IMR-90 (cell line): ENCODE measurements at places on chromosomes 3 and 15. TPM values are rescaled to one million over a fixed set of nuclear protein-coding genes. Genes with fewer than 3 reads are reported as not detected.

- DNase-seq = no peak
Observed at GRCh38 chr15:85606738-85607137, 188.0 kb downstream of the KLHL25 start.

DNA sequence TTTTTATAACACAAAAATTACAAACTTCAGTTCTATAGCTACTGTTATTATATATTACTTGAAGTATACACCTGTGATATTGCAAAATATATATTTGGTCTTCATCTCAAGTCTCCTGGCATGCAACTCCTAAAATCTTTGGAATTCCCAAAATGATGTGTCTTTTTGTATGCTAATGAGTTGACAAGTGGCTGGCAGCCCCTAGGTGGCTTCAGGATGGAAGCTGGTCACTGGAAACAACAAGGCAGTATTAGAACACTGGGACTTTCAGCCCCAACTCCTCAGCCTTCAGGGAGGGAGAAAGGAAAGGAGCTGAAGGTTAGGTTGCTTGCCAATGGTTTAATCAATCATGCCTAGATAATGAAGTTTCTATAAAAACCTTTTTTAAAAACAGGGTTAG, 112.0 kb downstream of the SCAPER start:
- no peak for DNase-seq

DNA sequence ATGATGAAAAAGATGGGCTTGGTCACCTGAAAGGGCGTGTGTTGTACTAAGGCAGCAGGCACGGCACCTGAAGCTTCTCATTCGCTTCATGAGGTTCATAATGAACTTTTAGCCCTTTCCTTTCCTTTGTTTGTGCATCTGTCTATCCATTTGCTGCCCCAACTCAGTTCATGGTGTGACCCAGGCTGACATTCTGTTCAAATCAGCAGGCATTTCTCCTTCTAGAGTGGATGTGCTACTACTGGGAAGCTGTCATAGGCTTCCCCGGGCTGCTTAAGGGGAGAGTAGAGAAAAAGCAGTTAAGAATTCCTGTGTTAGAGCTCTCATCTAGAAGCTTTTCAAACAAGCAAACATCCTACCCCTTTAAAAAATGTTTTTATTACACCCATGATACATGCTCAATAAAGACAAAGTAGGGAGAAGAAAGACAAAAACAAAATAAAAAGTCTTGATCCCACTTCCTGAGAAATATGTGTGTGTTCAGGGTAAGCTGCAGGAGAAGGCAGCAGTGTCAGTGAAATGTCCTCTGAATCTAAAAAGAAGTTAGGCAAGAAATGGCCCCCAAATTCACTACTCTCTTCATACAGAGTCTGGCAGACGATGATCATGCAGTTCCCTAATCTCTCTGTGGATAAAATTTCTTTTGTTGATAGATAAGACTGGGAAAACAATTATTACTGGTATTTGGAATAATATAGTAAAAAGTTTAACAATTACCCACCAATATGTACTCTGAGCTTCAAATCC, 136.9 kb upstream of the PFN2 start:
- no peak for DNase-seq

Gene CNTN6
- not detected in 2 replicates for total RNA-seq

DNA sequence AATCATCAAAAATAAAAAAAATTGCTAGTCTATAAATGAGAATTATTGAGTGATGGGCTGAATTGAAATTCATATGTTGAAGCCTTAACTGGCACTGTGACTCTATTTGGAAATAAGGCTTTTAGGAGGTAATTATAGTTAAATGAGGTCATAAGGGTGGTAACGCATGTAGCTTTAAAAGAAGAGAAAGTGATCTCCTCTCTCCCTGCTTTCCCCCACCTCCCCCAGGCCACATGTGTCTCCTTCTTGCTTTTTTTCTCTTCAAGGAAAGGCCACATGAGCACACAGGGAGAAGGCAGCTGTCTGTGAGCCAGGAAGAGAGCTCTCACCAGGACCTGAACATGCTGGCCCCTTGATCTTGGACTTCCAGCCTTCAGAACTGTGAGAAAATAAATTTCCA, 48.2 kb upstream of the ARPP19 start:
- no peak for DNase-seq

Gene RLBP1
- total RNA-seq = not detected in 2 replicates

GRCh38 chr3:45988804-45989203, 6.8 kb downstream of the FYCO1 start:
- DNase-seq = peak; percentile 91

Gene RPL14
- 142 and 185 TPM in 2 replicates for total RNA-seq

GRCh38 chr15:67189326-67190051, 65.0 kb downstream of the AAGAB start:
- peak; percentile 10 for DNase-seq

Gene CASR
- not detected in 2 replicates for total RNA-seq

Gene HIGD2B
- not detected in 2 replicates for total RNA-seq

GRCh38 chr15:26087881-26088280, 224.8 kb upstream of the ATP10A start:
- DNase-seq = peak; percentile 12

DNA sequence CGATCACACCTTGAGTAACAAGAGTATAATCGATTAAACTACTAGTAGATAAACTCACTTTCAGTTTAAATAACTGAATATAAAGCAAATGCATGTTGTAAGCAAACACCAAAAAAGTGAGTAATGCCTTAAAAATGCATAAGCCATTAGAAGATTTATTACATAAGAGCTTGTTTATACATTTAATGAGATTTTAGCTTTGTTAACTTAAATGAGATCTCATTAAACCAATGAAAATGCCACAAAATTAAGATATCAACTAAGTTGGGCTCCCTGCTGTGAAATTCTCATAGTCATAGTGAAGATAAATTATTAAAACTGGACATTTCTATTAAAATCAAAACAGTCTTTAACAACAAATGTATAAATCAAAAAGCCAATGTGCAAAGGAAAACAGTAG, 701.2 kb downstream of the NLGN1 start:
- DNase-seq = peak; percentile 31

GRCh38 chr3:39386318-39386717, 3.1 kb downstream of the SLC25A38 start:
- no peak for DNase-seq

- DNase-seq = peak; percentile 89
Observed at GRCh38 chr3:100810671-100811070, 101.4 kb downstream of the TFG start.

Gene MGLL
- total RNA-seq = 23.6 and 23.7 TPM in 2 replicates

DNA sequence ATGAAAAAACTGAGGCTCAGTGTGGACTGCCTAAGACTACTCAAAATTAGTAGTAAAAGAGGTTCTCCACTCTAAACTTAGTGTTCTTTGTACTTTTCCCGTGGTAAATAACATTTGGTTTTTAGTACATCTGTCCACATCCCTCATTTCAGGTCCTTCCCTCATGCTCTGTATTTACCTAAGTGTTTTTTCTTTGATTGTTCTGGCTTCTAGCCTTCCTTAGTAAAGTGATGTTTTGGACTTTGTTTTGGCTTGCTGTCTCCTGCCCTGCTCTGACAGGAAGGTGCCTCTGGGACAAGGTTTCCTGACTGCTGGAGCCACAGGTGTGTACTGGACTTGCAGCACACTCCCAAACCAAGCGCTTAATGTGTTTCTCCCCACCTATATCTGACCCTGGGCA, 29.9 kb upstream of the ALDH1A2 start:
- DNase-seq = no peak

GRCh38 chr3:10299679-10300078, 6.9 kb upstream of the GHRL start:
- DNase-seq = no peak

- peak; percentile 76 for DNase-seq
Observed at GRCh38 chr15:34682674-34683073, 72.1 kb downstream of the GJD2 start.

GRCh38 chr3:24493746-24494617, 668 bp downstream of the THRB start:
- DNase-seq = no peak

DNA sequence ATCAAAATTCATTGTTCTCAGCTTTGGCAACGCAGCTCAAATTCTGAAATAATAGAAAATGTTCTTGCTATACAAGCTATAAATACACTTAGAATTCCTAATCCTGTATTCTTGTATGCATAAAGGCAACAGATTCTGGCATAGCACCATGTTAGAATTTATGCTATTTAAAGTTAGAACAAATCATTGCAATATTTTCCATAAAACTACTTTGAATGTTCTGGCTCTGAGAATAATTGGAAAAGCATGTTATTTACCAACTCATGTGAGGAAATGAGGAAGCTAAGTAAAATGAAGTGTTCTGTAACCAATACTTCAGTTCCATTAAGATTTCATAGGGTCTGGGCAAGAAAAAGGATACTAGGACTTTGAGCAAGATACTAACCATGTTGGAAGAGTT, 888.9 kb downstream of the SQOR start:
- no peak for DNase-seq
